Peyer's patch (tissue), 4 donors: ENCODE measurements at places on chromosomes 1 and 21. TPM values are rescaled to one million over a fixed set of nuclear protein-coding genes. Genes with fewer than 3 reads are reported as not detected.

The NMNAT2 gene
- not detected for total RNA-seq

DNA sequence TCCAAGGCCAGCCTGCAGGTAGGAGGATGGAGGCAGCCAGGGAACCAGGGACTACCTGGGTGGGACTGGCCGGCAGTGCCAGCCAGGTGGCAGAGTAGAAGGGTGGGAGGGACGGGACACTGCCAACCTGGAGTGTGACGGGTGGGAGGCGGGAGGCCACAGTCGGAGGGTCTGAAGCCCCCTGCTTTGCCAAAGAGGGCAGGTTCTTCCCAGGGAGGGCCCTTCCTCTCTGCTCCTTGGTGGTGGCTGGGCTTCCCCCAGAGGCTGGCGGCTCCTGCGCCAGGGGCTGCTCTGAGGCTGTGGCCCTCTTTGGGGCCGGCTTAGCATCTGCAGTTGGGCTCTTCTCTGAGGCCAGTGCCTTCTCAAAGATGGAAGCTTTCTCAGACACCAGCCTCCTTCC is 8.7 kb upstream of the TNNT2 start:
- no peak for DNase-seq

The ACOT11 gene
- total RNA-seq: 41.3 TPM

GRCh38 chr1:227586733-227587132 is 23.4 kb downstream of the ZNF678 start:
- no peak for DNase-seq

- no peak for DNase-seq
Measured at GRCh38 chr1:160429702-160430535, 29.6 kb downstream of the VANGL2 start.

- no peak for DNase-seq
Measured at GRCh38 chr1:8780405-8780804, 37.0 kb downstream of the RERE start.

DNA sequence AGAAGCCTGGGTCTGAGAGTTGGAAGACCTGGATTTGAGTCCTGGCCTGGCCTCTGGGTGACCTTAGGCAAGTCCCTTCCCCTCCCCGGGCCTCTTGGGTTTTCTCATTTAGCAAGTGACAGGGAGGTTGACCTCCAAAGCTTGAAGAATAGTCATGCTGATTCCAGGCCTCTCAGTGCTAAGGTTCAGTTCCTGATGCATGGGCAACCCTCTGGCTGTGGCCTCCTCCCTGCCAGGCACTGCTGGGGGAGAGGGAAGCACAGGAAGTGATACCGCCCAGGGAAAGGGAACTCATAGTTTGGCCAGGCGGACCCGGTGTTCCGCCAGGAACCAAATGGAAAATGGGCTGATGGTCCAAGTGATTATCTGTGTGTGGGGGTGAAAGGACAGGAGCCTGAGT is 23.6 kb upstream of the WASF2 start:
- no peak for DNase-seq

The ADORA1 gene
- not detected for total RNA-seq

- DNase-seq: no peak
Measured at GRCh38 chr1:66984491-66984890, 59.7 kb downstream of the MIER1 start.

DNA sequence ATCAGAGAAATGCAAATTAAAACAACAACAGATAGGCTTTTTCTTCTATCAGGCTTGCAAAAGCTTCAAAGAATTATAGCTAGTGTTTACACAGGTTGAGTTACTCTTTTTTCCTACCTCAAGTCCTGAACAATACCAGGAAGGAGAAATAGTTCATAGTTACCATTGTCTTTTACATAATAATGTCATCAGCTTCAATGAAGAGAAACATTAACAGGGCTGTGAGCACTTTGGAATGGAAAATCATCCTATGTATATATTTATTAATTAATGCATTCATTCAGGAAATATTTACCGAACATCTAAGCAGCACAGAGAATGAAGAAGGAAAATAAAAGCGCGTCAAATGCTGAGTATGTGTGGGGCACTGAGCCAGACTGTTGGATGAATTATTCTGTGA is 197.3 kb downstream of the ZBTB18 start:
- DNase-seq: no peak

The TPR gene
- total RNA-seq: 96.2 TPM

DNA sequence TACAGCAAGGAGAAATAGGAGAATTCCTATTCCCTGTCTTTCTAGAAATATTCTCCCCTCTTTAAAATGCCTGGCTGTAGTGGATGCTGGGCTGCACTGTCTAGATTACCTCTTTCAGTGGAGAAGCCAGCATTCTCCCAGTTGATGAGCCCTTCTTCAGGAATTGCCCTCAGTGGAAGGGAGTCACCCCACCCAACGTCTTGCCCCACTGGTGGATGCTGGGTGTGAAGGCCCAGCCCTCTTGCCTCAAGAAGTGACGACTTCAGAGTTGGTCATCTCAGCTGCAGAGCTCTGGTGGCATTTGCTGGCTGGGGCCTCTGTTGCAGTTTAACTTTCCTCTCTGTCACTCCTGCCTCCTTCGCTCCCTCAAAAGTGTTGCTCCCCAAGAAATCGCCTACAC is 248.2 kb downstream of the ATG4C start:
- no peak for DNase-seq

The TRIM62 gene
- total RNA-seq: 22.8 TPM

- no peak for DNase-seq
Measured at GRCh38 chr1:30213936-30214335, 509.4 kb downstream of the MATN1 start.

DNA sequence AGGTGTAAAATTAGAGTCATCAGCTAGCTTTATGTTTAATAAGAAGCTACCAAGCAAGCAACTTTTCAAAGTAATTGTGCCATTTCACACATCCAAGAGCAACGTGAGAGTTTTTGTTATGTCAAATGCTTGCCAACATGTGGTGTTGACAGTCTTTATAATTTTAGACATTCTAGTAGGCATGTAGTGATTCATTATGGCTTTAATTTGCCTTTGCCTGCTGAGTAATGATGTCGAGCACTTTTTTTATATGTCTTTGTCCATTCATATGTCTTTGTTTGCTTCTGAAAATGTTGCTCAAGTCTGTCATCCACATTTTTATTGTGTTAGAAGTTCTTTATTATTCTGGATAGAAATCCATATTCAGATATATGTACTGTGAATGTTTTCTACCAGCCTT is 21.4 kb upstream of the CHIT1 start:
- DNase-seq: no peak

The HCRTR1 gene
- total RNA-seq: not detected

- DNase-seq: no peak
Measured at GRCh38 chr1:225899044-225899925, 10.3 kb upstream of the LEFTY1 start.

DNA sequence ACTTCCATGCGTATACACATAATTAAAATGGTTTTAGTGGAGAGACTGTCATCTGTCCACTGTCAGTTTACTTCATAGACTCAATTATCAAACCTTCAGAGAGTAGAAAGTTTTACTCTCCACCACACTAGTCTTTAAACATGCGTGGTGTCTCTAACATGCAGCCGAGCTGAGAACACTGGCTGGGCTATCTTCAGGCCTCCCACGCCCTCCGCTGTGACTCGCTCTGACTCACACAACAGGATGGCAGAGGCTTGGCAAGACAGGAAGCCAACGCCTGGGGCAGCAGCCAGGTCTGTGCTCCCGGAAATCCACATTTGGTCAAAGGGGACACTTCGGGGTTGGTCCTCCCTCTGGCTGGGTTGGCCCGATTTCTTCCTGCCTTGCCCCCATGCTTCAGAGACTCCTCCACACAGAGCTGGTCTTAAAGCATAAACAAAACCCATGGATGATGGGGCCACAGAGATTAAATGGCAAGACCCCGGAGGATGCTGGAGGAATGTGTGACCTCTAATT is 22.7 kb upstream of the IFNGR2 start:
- peak; percentile 88 for DNase-seq

GRCh38 chr21:34227386-34227852 is 136.4 kb upstream of the KCNE2 start:
- DNase-seq: no peak

The FNDC5 gene
- total RNA-seq: not detected

The DCST1 gene
- total RNA-seq: not detected

The ZBTB37 gene
- 9.2 TPM for total RNA-seq

- DNase-seq: no peak
Measured at GRCh38 chr1:225448146-225448805, 20.4 kb upstream of the LBR start.

- no peak for DNase-seq
Measured at GRCh38 chr21:25330266-25330665, 277.0 kb downstream of the MRPL39 start.

DNA sequence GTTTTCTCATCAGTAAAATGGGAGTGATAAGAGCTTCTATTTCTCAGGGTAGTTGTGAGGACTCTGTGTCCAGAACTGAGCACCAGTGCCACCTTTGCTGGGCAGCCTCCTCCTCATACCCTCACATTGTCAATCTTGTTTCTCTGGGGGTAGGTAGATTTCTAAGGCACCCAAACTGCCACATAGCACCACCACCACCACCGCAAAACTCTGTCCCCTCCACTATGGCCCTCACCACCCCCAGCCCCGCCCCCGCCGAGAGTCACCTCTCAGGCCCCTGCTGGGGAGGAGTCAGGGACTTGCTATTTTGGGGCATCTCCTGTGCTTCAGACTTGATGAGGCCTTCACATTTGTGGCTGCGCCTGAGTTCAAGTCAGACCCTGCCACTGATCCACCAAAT is 549.2 kb downstream of the PTPRU start:
- no peak for DNase-seq

DNA sequence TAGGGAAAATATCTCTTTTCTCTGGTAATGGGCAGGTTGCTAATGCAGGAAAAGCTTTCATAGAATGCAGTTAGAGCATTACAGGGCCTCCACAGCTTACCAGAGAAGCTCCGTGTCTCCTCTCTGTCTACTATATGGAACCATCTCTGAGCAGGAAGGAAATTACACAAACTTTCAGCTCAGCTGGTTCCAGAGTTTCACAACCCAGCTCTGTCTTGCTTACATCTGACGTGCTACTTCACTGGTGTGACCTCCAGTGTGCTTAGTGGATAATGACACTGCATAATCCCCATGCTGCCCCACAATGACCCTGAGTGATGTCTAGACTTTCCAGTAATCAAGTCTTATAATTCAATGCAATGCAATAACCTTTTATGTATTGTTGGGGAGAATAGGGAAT is 4.3 kb upstream of the FGGY start:
- DNase-seq: no peak

The RNU1-2 gene
- under 0.01 TPM for total RNA-seq

The KCNQ4 gene
- total RNA-seq: 2.5 TPM

The GPX7 gene
- total RNA-seq: 6.2 TPM

DNA sequence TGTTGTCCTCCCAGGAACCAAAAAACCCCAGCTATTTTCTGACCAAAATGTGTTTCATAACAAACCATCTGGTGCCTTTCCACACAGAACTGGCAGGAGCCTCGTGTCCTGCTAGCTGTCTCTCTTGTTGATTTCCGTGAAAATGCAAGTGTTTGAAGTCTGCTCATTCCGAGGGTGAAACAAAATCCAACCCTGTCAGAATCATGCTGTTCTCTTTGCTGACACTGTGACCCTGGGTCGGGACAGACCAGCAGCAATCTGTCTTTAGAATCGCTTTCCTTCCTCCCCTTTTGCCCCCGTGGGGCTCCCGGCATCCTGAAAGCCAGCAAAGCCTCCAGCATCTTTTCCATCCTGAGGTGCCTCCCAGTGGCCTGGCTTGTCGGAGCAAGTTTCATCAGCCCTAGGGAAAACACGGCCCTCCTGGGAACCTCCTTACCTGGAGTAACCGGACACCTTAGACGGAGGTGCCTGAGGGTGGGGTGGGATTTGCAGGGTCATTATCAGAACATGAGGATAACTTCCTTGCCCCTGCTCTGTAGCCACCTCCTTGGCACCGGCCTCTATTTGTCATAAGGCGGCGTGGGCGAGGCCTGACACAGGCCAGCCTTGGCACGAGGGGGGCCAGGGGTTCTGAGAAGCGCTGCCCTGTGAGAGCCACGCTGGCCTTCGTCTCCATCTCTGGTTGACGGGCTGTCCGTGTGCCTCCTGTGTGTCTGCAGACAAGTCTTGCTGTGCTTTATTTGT is 24.9 kb downstream of the LDLRAP1 start:
- no peak for DNase-seq

- no peak for DNase-seq
Measured at GRCh38 chr1:12191242-12192032, 24.6 kb downstream of the TNFRSF1B start.

DNA sequence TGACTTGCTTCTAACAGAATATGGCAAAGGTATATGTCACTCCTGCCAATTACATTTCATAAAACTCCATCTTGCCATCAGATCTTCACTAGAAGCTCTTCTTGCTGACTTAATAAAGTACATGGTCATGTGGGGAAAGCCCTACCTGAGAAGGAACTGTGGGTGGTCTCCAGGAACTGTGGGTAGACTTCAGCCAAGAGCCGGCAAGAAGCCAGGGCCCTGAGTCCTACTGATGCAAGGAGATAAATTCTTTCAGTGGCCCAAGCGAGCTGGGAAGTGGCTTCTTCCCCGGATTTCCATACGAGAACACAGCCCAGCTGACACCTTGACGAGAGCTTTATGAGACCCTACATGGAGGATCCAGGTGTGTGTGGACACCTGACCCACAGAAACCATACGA is 228.7 kb downstream of the SMYD3 start:
- no peak for DNase-seq

DNA sequence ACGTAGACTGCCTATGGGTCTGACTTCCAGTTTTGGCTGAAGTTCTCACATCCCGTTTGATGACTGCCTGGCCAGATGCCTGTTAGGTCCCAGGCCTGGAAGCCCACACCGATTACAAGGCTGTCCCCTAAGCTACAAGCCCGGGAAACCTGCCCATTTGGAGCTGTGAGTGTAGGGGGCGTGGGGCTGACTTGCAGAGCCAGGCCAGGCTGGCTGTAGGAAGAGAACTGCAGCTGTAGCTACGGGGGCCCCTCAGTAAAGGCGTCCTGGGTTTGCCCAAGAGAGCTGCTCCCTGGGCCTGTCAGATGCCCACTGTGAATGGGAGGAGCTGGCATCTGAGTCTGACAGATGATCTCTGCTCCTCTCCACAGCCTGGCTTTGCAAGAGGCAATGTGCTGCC is 199.7 kb downstream of the CAMTA1 start:
- DNase-seq: no peak

DNA sequence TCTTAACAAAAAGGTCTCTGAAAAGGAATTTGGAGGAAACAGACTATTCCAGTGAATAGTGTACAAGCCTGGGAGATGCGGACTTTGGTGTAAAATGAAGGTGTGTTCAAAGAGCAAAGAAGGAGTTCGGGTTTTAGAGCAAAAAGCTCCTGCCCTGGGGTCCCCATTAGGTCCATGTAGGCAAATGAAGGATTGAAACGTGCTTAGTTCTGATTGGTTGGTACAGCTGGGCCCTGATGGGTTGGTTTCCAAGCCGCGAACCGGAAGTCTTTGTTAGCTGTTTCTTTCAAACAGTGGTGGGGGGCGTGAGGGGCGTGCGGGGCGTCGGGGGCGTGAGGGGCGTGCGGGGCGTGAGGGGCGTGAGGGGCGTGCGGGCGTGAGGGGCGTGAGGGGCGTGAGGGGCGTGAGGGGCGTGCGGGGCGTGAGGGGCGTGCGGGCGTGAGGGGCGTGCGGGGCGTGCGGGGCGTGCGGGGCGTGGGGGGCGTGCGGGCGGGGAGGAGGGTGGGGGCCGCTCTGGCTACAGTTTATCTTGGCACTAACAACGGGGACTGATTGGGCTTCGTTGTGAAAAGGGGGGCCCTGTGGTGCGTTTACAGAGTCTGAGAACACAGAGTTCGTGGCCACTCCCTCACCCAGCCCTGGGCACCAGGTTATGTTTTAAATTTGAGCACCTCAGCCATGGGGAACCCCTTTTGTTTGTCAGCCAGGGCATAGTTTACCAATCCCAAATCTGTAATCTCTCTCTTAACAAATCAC is 29.4 kb downstream of the LRRC3 start:
- no peak for DNase-seq

GRCh38 chr1:115953180-115953579 is 23.1 kb upstream of the SLC22A15 start:
- DNase-seq: no peak
